ENCODE measurements at places on chromosomes 11 and 22. TPM values are rescaled to one million over a fixed set of nuclear protein-coding genes. Genes with fewer than 3 reads are reported as not detected.

NRGN gene
- 0.69 TPM for total RNA-seq

DNA sequence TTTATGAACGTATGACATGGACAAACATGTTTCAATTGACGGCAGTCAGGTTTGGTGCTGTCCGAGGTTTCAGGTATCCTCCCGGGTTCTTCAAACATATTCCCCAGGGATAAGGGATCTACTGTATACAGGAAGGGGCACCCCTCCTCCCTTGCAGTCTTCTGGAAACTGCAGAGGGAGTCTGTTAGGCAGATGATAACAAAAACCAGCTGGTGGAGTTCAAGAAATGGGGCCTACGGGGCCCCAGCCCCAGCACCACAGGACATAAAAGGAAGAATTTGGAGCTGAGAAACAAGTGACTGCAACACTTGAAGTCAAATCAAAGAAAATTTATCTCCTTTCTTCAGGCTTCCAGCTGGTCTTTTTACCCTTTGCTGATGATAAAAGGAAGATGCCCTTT, 32.1 kb downstream of the SNU13 start:
- H3K4me1 ChIP-seq = peaks cover 3% of the 10 kb centered on the region
- H3K4me3 ChIP-seq = no peak overlapping the region
- no peaks in the 10 kb centered on the region for H3K27me3 ChIP-seq
- no peak for DNase-seq

ALDH3B2 gene
- total RNA-seq = not detected

TSSK2 gene
- not detected for total RNA-seq

DNA sequence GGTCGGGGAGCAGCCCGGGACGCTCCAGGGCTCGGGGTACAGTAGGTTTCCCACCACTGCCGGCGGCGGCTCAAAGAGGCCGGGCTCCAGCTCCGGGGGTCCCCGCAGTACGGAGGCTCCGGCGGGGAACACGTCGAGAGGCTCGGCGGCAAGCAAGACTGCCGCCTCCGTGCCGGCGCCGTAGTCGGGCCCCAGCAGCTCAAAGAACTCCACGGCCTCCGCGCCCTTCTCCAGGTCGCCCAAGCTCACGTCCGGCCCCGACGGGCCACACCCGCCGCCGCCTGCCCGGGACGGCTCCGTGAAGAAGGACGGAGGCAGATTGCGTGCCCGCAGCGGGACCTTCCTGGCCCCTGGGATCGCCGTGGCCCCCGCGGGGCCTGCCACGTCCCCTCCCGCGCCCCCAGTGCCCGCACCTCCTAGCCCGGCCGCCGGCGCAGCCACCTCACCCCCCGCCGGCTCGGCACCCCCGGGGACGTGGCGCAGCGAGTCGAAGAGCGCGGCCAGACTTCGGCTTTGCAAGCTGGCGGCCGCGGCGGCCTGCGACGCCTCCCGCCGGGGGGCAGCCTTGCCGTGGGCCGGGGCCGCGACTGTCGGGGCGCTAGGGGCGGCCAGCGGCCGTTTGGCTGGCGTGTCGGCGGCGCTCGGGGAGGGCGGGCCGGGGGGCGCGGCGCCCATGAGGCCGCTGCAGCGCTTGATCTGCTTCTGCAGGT, 775 bp downstream of the FAM181B start:
- H3K27me3 ChIP-seq = peaks cover 66% of the 10 kb centered on the region
- no peaks in the 10 kb centered on the region for H3K36me3 ChIP-seq
- no peak overlapping the region for H3K27ac ChIP-seq
- no peak for DNase-seq

TLCD5 gene
- 0.80 TPM for total RNA-seq

- no peaks in the 10 kb centered on the region for H3K27me3 ChIP-seq
- peaks cover 20% of the 10 kb centered on the region for H3K4me1 ChIP-seq
- H3K4me3 ChIP-seq = peak overlapping the region; percentile 45
- H3K36me3 ChIP-seq = peaks cover 7% of the 10 kb centered on the region
- H3K27ac ChIP-seq = no peak overlapping the region
- DNase-seq = no peak
These were observed 2.7 kb upstream of the PIM3 start for GRCh38 chr22:49957826-49958365.

DNA sequence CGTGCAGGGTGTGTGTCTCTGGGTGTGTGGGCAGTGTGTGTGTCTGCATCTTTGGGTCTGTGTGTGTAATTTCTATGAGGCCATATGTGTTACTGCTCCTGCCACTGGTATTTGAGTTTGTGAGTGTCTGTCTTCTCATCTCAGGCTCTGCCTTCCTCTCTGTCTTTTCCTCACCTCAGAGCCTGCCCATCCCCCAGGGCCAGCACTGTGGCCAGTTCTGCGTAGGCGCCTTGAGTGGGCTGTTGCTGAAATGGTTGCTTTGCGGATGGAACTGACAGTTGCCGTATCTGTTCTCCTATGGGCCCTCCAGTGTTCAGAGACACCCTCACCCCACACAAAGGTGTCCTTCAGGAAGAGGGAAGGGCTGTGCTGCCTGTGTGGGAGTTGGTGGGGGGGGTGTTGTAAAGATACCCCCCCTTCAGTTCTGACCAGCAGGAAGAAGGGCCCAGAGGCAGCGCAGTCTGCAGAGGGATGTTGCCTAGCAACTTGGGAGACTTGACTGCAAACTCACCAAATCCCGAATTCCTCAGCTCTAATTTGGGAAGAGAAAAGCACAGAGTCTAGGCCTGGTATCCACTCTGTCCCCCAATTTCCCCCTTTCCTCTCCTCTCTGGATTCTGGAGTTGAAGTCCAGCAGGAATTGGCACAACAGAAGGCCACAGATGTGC, 2.0 kb upstream of the NRGN start:
- no peaks in the 10 kb centered on the region for H3K36me3 ChIP-seq
- DNase-seq = no peak
- H3K4me3 ChIP-seq = no peak overlapping the region
- no peak overlapping the region for H3K27ac ChIP-seq

DNA sequence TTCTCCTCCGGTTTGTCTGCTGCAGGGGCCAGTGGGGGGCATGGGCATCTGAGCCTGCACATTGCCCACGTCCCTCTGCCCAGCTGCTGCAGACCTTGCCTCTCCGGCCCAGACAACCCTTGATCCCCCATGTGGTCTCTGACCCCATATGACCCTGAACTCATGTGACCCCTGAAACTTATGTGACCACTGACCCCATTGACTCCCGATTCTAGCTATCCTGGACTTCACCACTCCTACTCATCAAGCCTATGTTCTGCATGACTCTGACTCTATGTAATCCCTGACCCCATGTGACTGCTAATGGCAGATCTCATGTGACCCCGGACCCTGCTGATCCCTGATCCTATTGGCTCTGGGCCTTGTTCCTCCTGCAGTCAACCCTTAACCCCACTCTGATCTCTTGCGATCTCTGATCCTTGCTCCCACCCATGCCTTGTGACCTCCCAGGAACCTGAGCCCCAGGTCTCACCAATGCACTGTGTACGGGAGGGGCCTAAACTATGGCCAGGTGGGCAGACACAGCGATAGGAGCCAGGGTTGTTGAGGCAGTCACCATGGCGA, 5.7 kb downstream of the LTBP3 start:
- no peaks in the 10 kb centered on the region for H3K27me3 ChIP-seq
- H3K4me1 ChIP-seq = peaks cover 79% of the 10 kb centered on the region
- H3K4me3 ChIP-seq = peak overlapping the region; percentile 52
- H3K36me3 ChIP-seq = peaks cover 43% of the 10 kb centered on the region
- no peak for DNase-seq

EFCAB6 gene
- 0.58 TPM for total RNA-seq

DNA sequence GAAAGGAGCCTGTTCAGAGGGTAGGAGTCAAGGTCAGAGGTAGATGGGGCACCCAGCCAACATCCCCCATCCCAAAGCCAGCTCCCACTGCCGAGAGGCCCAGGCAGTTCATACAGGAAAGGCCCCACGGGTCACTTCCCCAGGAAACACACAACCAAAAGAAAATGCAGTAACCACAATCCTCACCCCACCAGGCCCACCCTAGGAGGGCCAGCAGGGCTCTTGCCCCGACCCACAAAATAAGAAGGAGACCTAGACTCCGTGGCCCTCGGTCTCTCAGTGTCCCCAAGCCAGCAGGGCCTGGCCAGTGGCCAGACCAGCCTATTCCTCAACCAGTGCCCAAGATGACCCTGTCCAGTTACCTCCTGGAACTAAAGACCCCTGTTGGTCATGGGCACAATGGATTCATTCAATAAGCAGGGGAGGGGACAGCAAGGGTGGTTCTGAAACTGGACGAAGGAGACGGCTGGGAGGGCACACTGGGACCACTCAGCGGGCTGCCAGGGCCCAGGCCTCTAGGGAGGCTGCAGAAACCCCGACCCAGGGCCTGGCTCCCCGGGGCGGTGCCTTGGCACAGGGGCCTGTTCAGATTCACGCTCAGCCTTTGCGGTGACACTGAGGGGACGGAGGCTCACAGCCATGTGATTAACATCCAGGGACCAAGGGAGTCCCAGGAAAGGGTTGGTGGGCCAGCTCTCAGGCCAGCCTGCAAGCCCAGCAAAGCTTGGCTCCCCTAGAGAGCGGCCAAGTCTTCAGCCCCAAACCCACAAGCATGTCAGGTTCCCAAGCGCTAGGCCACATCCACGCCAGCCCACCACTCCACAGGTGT, 5.5 kb downstream of the RAB3IL1 start:
- no peaks in the 10 kb centered on the region for H3K4me1 ChIP-seq
- no peak overlapping the region for H3K27ac ChIP-seq
- DNase-seq = no peak
- peaks cover 26% of the 10 kb centered on the region for H3K27me3 ChIP-seq
- H3K36me3 ChIP-seq = no peaks in the 10 kb centered on the region

GRCh38 chr22:24156913-24157821, 24.1 kb upstream of the SUSD2 start:
- H3K27ac ChIP-seq = peak overlapping the region; percentile 97
- H3K27me3 ChIP-seq = no peaks in the 10 kb centered on the region
- H3K4me3 ChIP-seq = peak overlapping the region; percentile 93
- no peaks in the 10 kb centered on the region for H3K36me3 ChIP-seq
- H3K4me1 ChIP-seq = peaks cover 47% of the 10 kb centered on the region

GRCh38 chr11:30451626-30452025, 128.7 kb downstream of the ARL14EP start:
- no peak overlapping the region for H3K4me3 ChIP-seq
- H3K4me1 ChIP-seq = no peaks in the 10 kb centered on the region
- H3K36me3 ChIP-seq = no peaks in the 10 kb centered on the region
- no peak for DNase-seq
